ENCODE measurements at places on chromosomes 4 and X.

- no peak for DNase-seq
Observed at GRCh38 chr4:84973856-84974255, 7.4 kb upstream of the WDFY3 start.

- no peak for DNase-seq
Observed at GRCh38 chr4:102569200-102569599, 68.0 kb downstream of the NFKB1 start.

DNA sequence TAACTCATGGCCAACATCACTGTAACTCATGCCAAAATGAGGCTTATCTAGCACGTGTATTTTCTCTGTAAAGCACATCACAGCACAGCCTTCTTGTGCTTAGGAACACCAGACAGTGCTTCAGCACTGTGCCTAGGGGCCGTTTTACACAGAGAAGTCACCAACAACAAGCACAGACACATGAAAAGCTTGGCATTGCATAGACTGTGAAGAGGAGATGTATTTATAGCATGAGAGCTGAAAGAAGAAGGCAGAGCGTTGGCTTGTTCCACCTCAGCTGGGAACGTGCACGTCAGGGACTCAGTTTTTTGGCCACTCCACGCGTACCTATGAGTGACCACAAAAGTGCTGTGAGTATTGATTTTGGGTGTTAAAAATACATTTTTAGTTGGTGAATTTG, 116.3 kb upstream of the SFRP2 start:
- no peak for DNase-seq

DNA sequence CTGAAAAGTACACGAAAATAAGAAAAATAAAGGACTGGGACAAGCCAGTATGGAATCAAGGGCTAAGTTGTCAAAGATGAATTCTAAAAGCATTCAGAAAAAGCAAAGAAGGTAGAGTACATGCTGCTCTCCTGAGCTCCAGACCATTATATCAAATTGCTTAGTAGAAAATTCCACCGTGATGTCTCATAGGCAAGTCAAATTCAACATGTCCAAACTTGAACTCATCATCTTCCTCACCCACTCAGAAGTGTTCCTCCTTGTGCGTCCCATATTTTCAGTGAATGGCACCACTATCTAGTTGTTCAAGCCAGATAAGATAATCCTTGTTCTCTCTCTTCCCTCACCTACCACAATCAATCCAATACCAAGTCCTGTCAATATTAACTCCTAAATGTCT, 37.5 kb upstream of the IL13RA2 start:
- DNase-seq, result no peak

DNA sequence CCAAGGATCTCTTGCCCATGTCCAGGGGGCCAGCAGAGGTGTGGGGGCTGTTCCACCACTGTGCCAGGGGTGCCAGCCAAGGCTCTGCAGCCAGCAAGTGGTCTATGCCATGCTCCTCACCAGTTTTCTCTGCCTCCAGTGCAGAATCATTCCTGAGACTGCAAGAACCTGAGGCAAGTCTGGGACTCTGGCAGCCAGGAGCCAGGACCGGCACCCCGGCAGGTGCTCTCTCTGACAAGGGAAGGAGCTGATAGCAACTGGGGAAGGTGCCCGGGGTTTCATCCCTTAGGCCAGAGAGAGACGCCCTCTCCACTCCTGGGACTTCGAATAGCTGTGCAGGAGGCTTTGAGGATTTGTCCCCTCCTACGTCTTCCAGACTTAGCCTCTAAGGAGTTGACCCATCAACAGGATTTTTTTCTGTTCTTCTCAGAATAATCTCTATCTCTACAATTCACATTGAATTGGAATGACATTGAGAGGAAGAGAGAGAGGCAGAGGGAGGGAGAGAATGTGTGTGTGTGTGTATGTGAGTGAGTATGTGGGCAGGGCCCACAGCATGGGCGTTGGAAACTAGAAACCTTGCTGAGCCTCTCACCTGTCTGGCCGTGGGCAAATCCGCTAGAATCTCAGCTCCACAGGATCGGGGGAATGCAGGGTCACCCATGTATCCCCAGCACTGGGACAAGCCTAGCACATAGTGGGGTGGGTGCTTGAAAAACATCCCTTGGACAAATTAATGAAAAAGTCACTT, 74.5 kb upstream of the AFAP1 start:
- DNase-seq, result no peak

GRCh38 chrX:1581132-1581531, 10.3 kb upstream of the AKAP17A start:
- DNase-seq, result peak; percentile 83
